A375 (cell line): ENCODE measurements at places on chromosomes 16 and 17. TPM values are rescaled to one million over a fixed set of nuclear protein-coding genes. Genes with fewer than 3 reads are reported as not detected.

Gene SOST
- total RNA-seq, result not detected in 2 replicates

Gene CCDC154
- total RNA-seq, result 2.1 TPM in 1 of 2 replicates, not detected in the other

Gene CMTM2
- total RNA-seq, result not detected in 2 replicates

Gene TCAP
- total RNA-seq, result 1.1 and 1.6 TPM in 2 replicates

Gene MAPK8IP3
- total RNA-seq, result 74.2 and 79.0 TPM in 2 replicates

Gene CASKIN1
- 1.1 and 1.4 TPM in 2 replicates for total RNA-seq

Gene ABHD15
- 5.8 and 6.2 TPM in 2 replicates for total RNA-seq

Gene SRL
- not detected in 2 replicates for total RNA-seq

Gene TNS4
- 0.08 and 0.27 TPM in 2 replicates for total RNA-seq

Gene WSCD1
- 0.45 and 0.64 TPM in 2 replicates for total RNA-seq

Gene DRC3
- 2.0 and 2.9 TPM in 2 replicates for total RNA-seq

Gene ICAM2
- not detected in 2 replicates for total RNA-seq

Gene NPTX1
- 0.08 TPM in 1 of 2 replicates, not detected in the other for total RNA-seq

Gene WNT9B
- total RNA-seq, result not detected in 2 replicates

Gene CD300A
- not detected in 2 replicates for total RNA-seq

Gene MEIOB
- not detected in 2 replicates for total RNA-seq

Gene TMEM11
- total RNA-seq, result 26.6 and 35.7 TPM in 2 replicates

Gene NHERF2
- 113 and 117 TPM in 2 replicates for total RNA-seq

Gene SPDYE4
- not detected in 2 replicates for total RNA-seq

Gene UBB
- total RNA-seq, result 1,627 and 1,720 TPM in 2 replicates

Gene C16orf96
- total RNA-seq, result not detected in 2 replicates

Gene NTN1
- total RNA-seq, result 0.32 and 0.49 TPM in 2 replicates

Gene CA7
- not detected in 2 replicates for total RNA-seq

Gene C17orf50
- total RNA-seq, result not detected in 2 replicates

Gene TLCD2
- total RNA-seq, result 2.9 and 3.1 TPM in 2 replicates

Gene WBP2
- 32.0 and 41.2 TPM in 2 replicates for total RNA-seq

Gene GPR142
- total RNA-seq, result not detected in 2 replicates

Gene RAB11FIP4
- total RNA-seq, result 1.2 and 1.4 TPM in 2 replicates

Gene CES5A
- not detected in 2 replicates for total RNA-seq

Gene CMTM3
- 17.1 and 19.3 TPM in 2 replicates for total RNA-seq

Gene FBRS
- 24.3 and 26.5 TPM in 2 replicates for total RNA-seq

Gene HS3ST6
- not detected in 2 replicates for total RNA-seq

Gene HS3ST3B1
- total RNA-seq, result 1.7 and 4.2 TPM in 2 replicates

Gene SDK2
- total RNA-seq, result 0.03 and 0.04 TPM in 2 replicates

Gene SPNS3
- 0.21 and 2.5 TPM in 2 replicates for total RNA-seq

Gene MEOX1
- total RNA-seq, result not detected in 2 replicates

Gene ALOX15
- not detected in 2 replicates for total RNA-seq

Gene CCL4
- 0.72 TPM in 1 of 2 replicates, not detected in the other for total RNA-seq

Gene MYO15A
- total RNA-seq, result 0.27 and 0.41 TPM in 2 replicates

Gene LRRC75A
- total RNA-seq, result 0.83 and 1.1 TPM in 2 replicates

Gene FOXC2
- 6.9 and 9.2 TPM in 2 replicates for total RNA-seq

Gene SPATA32
- 0.13 TPM in 1 of 2 replicates, not detected in the other for total RNA-seq

Gene CFAP97D1
- total RNA-seq, result not detected in 2 replicates

Gene PRDM7
- total RNA-seq, result 0.05 TPM in 1 of 2 replicates, not detected in the other

Gene C17orf67
- 0.64 and 1.2 TPM in 2 replicates for total RNA-seq

Gene MYOCD
- total RNA-seq, result not detected in 2 replicates

Gene FMNL1
- 4.8 and 5.9 TPM in 2 replicates for total RNA-seq

Gene ANKRD40CL
- not detected in 2 replicates for total RNA-seq

Gene ITGAD
- 0.19 TPM in 1 of 2 replicates, not detected in the other for total RNA-seq

Gene MLYCD
- total RNA-seq, result 2.2 and 2.3 TPM in 2 replicates

Gene CIBAR2
- total RNA-seq, result not detected in 2 replicates

Gene IGFALS
- total RNA-seq, result 0.29 TPM in 1 of 2 replicates, not detected in the other

Gene MPP3
- 12.7 and 19.9 TPM in 2 replicates for total RNA-seq

Gene NAGS
- total RNA-seq, result 0.96 and 0.98 TPM in 2 replicates

Gene DNASE1L2
- total RNA-seq, result 1.0 and 1.5 TPM in 2 replicates
